Activated CD4-positive, alpha-beta T cell treated with anti-CD3 and anti-CD28 coated beads, Interleukin-10, Interleukin-2, amounts not matched to agents 100 ng/mL and 50 ng/mL, durations not matched to agents 16 hours and 8 hours (primary cell): ENCODE measurements at places on chromosomes 7 and 10.

- no peak for DNase-seq
Observed at GRCh38 chr10:78354101-78354500, 320.4 kb downstream of the RPS24 start.

- DNase-seq: no peak
Observed at GRCh38 chr7:108102671-108103312, 27.4 kb downstream of the LAMB4 start.

GRCh38 chr7:164882-165660 lies 27.3 kb upstream of the FAM20C start:
- no peak for DNase-seq

GRCh38 chr10:85901599-85901998 lies 465.0 kb downstream of the GRID1 start:
- no peak for DNase-seq

DNA sequence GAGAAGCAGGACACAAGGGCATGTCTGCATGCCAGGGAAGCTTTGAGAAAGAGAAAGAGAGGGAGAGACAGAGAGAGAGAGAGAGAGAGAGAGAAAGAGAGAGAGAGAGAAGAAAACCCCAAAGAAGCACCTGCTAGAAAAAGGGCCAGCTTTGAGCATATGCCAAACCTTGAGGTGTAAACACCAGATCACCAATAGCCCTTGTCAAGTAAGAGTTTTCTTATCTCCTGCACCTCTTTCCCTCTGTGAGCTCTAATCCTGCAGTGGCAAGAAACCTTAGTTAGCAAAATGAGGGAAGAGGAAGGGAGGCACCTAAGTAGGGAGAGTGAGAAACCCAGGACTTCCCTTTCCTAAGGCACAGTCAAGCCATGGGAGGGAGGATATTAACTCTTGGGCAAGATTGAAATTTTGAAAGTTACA lies 11.3 kb upstream of the TRDMT1 start:
- no peak for DNase-seq

DNA sequence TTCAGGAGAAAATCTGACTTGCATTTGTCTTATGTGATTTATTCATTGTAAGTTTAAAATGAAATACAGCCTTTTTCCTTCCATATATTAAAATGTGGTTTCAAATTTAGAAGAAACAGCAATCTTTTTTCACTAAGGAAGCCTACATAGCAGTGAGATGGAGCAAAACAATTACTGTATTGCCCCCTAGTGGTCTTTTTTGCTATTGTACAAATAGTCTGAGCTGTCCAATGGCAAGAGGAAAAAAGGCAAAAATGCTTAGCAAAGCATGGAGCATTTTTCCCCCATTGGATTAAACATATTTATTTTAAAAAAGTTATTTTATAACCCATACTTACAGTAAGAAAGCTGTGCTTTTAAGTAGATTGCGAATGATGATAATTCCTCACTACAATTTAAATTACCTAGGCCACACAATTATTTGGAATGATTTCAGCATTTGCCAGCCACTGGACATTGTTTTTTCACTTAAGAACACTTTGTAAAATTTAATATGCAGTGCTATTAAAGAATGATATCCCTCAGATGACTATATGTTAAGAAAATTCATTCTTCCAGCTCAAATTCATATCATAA lies 119.5 kb downstream of the CPED1 start:
- peak; percentile 66 for DNase-seq
